Transverse colon (tissue), 4 donors: ENCODE measurements at places on chromosomes 5 and 9. TPM values are rescaled to one million over a fixed set of nuclear protein-coding genes. Genes with fewer than 3 reads are reported as not detected.

GRCh38 chr5:36928947-36929346, 52.4 kb downstream of the NIPBL start:
- DNase-seq: no peak

- DNase-seq: no peak
These were observed 45.3 kb upstream of the FCN1 start for GRCh38 chr9:134962973-134963364.

GRCh38 chr9:131982671-131983239, 96.9 kb downstream of the MED27 start:
- no peak for DNase-seq

DNA sequence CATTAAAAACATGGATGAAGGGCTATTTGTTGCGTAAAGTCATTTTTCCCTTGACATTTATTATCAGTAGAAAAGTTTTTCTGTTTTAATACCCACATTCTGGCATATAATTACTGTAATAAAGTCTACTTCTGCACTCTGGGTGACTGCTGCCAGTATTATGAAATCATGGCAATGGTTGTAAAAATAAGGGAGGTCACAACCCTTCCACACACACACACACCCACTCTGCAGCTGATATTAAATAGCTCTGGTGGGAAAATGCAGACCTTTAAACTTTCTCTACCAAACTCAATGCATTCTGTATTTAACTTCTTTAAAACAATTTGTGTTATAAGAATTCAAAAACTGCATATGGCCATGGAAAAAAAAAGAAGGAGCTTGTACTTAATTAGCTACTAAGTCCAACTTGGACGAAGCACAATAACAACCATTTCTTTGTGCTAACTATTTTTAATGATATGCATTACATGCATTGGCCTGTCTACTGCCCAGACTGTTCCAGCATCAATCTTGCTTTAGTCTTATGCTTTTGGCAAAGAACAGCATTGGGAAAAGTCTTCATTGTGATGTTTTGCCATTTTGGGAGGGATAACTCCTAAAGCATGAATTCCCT, 137.6 kb upstream of the MAP3K1 start:
- DNase-seq: no peak

The MARVELD2 gene
- 40.8 TPM for total RNA-seq

The PCDHA12 gene
- total RNA-seq: 0.55 TPM

GRCh38 chr5:15334551-15335266, 165.3 kb upstream of the FBXL7 start:
- no peak for DNase-seq

The TLN1 gene
- 328 TPM for total RNA-seq

DNA sequence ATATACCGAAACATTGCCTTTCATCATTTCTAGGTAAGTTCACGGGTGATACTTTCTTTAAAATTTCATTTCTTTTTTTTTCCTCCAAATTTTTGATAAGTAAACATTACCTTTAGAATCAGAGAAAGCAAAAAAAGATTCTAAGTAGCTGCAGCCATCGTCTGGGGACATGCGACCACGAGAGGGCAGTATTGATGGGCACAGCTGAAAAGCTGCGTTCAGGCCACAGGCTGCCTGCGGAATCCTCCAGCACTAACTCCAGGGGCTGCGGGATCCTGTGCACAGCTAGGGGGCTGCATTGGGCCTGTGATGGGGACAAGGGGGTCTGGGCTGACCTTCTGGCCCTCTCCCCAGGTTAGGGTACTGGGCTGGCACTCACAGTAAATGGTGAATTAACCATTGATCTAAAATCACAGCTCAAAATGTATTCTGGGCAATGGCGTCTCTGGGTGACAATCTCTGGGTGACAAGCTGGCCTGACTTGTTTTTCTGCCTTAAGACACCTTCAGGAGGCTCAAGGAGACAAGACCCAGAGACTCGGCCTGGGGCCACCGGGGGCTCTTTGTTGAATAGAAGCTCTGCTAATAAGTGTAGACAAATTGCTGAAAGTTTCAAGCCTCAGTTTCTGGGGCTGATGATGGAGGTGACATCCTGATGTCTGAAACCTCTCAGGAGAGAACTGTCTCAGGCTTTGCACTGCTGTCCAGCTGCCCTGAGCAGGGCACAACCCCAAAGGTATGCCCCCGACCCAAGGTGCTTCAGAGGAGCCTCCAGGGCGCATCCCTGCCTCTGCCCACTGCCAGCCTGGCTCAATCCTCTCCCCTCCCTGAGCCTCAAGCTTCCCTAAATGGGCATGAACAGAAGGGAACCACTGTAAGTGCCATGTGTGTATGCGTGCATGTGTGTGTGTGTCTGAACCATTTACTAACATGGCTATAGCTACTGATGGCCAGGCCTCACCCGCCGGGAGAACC, 44.3 kb upstream of the SARDH start:
- peak; percentile 76 for DNase-seq

The PPP3R2 gene
- total RNA-seq: not detected

DNA sequence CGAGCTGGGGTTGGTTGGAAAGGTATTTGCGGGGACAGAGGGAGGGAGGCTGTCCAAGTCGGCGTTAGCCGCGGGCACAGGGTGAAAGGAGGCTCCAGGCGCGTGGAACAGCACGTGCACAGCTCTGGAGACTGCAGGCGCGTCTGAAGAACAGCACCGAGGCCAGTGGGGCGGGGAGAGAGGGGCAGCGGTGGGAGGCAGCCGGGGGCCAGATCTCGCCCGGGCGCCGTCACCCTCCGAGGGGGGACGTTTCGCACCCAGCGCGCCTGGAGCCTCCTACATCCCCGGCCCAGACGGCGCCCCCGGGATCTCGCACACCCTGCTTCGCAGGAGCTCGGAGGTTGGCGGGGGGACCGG, 79.6 kb downstream of the NTNG2 start:
- DNase-seq: no peak

The CXCL14 gene
- total RNA-seq: 11.5 TPM

GRCh38 chr9:137057545-137057944, 3.7 kb upstream of the ENTPD2 start:
- no peak for DNase-seq

DNA sequence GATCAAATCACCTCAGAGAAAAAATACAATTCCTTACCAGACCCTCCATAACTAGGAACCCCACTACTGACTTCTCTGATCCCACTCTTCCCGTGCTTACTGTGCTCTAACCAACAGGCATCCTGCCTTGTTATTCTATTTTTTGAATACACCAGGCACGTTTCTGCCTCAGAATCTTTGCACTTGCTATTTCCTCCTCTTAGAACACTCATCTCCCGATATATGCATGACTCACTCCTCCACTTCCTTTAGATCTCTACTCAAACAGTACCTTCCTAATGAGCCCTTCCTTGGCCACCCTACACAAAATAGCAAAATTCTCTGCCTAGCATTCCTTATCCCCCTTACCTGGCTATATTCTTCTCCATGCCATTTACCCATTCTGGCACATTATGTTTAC, 43.9 kb downstream of the MAPKAP1 start:
- no peak for DNase-seq
